Natural killer cell treated with Interleukin-12 subunit alpha and Interleukin-12 subunit beta and Interleukin-15 and Interleukin-18, amount 100 ng/mL, for 72 hours (primary cell): ENCODE measurements at places on chromosomes 16 and 17. TPM values are rescaled to one million over a fixed set of nuclear protein-coding genes. Genes with fewer than 3 reads are reported as not detected.
A peak's percentile ranks its signal among the peaks of the same experiment; 100 is the strongest.

KCNJ16 gene
- not detected for total RNA-seq

ALOX12B gene
- not detected for total RNA-seq

SREBF1 gene
- 55.8 TPM for total RNA-seq

HSPB9 gene
- total RNA-seq: not detected

HOXB6 gene
- 2.2 TPM for total RNA-seq

GRB7 gene
- 0.36 TPM for total RNA-seq

TNFRSF17 gene
- not detected for total RNA-seq

G6PC1 gene
- total RNA-seq: not detected

SOX15 gene
- total RNA-seq: 0.26 TPM

TERB1 gene
- 0.38 TPM for total RNA-seq

DNA sequence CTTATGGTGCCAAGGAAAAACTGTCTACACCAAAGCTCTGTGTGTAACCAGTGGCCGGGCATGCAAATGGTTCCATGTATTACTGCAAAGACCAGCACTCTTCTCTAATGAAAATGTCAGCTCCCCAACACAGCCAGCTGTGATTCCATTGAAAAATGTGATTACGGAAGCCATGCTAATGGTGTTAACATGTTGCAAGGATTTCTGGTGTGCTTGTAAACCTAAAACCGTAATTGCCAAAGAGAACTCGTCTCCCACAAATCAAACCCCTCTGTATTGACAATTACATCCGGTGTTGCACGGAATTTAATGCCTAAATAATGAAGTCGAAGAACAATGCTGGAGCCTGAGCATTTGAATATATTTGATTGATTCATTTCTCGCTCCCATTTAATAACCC is 351.7 kb downstream of the NPIPA8 start:
- DNase-seq: no peak

GRCh38 chr16:10640934-10641333 is 53.8 kb downstream of the TEKT5 start:
- DNase-seq: no peak

DNA sequence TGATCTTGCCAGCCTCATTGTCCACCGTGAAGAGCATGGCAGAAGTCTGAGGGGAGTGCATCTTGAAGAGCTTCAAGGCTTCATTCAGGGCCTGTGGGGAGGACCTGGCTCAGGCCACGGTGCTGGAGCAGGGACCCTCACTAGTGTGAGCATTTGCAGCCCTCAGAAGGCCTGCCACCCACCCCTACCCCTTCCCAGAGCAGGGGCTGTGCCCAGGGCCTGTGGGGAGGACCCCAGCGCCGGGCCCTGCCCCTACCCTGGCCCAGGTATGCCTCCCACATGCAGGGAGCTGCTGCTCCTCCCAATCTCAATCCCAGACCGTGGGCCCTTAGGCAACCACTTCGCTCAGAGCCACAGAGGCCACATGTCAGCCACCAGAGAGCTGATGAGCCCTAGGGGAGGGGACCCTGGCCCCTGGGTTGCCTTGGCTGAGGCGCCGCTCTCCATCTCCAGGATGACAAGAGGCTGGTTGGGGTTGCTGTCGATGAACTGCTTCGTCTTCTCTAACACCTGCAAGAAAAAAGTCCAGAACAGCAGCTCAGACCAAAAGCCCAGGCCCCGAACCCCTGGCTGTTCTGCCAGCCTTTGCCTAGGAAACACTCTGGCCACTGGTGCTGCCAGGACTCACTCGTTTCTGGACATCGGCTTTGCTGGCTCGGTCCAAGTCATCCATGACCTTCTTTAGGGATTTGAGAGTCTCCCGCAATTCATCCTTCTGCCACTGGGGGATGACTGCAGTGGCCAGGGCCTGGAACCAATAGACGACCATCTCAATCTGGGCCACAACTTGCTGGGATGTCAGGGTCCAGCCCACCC is 1.8 kb upstream of the EXOSC6 start:
- DNase-seq: no peak

- DNase-seq: no peak
Measured at GRCh38 chr17:37614823-37615222, 5.6 kb upstream of the SYNRG start.

- no peak for DNase-seq
Measured at GRCh38 chr16:79069633-79070032, 530.9 kb downstream of the MAF start.

DNA sequence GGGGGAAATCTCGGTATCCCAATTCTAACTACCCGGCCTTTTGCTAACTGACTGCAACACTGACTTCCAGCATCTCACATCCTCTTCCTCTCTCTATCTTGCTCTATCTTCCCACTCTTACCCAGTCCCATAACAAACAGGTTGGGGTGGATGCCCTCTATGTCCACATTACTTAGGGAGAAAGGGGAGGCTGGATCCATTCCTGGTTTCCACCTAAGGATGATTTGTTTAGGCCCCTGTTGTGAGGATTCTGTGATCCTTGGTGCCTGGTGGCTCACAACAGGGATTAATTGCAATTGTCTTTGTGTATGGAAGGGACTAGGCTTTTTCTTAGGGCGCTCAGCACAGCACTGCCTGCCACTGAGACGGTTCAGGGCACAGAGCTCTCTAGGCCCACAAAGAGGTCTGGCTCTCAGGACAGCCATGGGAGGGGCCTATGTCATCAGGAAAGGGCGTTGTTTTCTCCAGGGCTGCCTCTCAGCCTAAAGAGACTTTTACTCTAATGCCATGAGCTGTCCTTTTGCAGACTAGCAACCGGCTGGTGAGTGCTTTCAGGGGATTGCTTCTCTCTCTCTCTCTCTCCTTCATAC is 612.1 kb upstream of the SALL1 start:
- DNase-seq: no peak

- DNase-seq: no peak
Measured at GRCh38 chr16:47262938-47263337, 119.2 kb upstream of the NETO2 start.

- peak; percentile 34 for DNase-seq
Measured at GRCh38 chr17:77842528-77843147, 115.9 kb upstream of the TNRC6C start.

DNA sequence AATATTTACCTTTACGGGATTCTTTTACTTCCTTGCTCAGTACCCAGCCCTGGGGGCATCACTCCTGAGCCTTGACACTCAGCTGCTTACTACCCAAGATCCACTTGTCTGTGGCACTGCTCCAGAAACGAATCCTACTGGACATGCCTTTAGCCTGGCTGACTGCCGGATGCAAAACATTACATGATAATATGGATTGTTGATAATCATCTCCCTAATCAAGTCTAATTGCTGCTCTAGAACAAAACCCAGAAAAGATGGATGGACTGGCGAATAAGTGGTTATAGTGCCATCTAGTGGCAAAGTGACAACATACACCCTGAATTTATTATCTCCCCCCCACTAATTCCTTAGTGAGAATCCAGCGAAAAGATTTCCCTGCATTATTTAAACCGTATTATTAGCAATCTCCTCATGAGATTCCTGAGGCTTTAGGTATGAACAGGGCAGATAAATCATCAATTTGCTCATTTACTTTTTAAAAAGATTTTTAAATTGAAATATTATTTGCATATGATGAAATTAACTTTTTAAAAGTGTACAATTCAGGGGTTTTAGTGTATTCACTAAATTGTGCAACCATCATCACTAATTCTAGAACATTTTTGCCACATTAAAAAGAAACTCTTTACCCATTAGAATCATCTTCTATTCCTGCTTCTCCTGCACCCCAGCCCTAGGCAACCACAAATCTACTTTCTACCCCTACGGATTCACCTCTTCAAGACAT is 61.6 kb downstream of the RGS9 start:
- DNase-seq: no peak

GRCh38 chr17:43722870-43723665 is 35.5 kb downstream of the SOST start:
- DNase-seq: no peak

GRCh38 chr16:53234836-53235235 is 180.0 kb downstream of the CHD9 start:
- no peak for DNase-seq

GRCh38 chr17:17831208-17832031 is 5.4 kb downstream of the SREBF1 start:
- DNase-seq: no peak

GRCh38 chr16:88309908-88310265 is 72.9 kb upstream of the ZNF469 start:
- DNase-seq: no peak

GRCh38 chr16:25317732-25318316 is 60.2 kb upstream of the ZKSCAN2 start:
- DNase-seq: no peak

DNA sequence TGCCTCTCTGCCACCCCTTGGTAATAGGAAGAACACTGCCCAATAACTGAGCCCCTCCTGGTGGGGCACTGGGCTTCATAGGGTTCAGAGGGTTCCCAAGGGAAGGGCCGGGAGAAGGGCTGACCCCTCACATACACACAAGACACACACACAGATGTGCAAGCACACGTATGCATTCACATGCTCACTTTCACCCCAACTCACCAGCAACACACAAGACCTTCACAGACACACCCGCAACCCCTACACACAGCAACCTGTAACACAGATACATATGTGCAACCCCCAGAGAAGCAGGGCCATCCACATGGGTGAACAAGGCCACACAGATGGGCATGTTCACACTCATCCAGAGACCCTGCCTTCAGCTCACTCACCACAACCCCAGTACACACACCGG is 225.1 kb downstream of the ZNF423 start:
- peak; percentile 37 for DNase-seq

GRCh38 chr16:30335598-30336474 is 19.3 kb downstream of the CD2BP2 start:
- DNase-seq: peak; percentile 58

GRCh38 chr16:23505180-23505665 is 5.1 kb downstream of the GGA2 start:
- no peak for DNase-seq

GRCh38 chr17:7580604-7581575 is 1.5 kb downstream of the CD68 start:
- no peak for DNase-seq

- no peak for DNase-seq
Measured at GRCh38 chr17:74798239-74798707, 22.1 kb upstream of the NAT9 start.

DNA sequence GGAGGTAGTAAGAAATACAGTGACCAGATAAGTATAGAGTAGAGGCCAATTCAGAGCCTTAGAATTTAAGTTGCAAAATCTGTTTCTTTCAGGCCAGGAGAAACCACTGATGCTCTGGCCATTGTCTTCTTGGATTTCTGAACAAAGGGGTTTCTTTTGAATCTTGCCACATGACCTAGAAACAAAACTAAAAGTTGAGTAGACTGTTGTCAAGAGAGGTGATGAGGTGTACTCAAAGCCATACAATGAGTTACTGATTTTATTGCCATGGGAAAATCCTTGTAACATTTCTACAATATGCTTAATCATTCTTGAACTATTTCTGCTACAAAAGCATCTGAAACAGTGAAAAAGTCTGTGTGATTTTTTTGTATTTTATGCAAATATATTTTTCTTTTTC is 881.3 kb downstream of the CDH11 start:
- no peak for DNase-seq
